ENCODE measurements at places on chromosomes 7 and 10.

DNA sequence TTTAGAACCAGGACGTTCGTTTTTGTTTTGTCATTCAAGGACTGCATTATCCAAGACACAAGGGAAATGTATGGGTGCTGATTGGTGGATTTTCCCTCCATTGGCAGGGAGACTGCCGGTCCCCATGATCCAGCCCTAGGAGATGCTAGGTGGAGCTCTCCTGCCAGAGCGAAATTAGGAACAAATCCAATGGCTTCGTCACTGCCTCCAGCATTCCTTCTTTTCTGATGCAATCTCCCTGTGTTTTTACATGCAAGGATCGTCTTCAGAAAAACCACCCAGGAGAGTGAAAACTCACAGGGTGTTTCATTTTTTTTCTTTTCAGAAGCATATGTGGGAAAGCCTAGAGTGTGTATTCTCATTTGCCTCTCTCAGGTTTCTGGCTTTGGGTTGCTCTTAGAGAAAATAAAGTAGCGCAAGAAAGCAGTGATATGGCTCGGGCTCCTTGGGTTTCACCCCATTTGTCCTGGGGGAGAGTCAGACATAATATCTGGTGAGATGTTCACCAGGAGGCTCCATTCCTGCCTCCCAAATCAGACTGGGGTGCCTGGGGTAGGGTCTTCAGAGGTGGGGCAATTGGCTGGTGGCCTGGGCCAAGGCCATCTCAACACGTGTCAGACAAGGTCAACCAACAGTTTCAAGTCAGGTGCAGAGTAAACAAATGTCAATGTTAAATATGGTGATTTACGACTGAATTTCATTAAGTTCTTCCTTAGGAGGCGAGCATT lies 450.9 kb upstream of the MKI67 start:
- no peak for DNase-seq

- no peak for DNase-seq
These were observed 67.8 kb downstream of the SFMBT2 start for GRCh38 chr10:7343040-7343439.

- DNase-seq: no peak
These were observed 34.2 kb downstream of the PUS7 start for GRCh38 chr7:105487579-105488571.

DNA sequence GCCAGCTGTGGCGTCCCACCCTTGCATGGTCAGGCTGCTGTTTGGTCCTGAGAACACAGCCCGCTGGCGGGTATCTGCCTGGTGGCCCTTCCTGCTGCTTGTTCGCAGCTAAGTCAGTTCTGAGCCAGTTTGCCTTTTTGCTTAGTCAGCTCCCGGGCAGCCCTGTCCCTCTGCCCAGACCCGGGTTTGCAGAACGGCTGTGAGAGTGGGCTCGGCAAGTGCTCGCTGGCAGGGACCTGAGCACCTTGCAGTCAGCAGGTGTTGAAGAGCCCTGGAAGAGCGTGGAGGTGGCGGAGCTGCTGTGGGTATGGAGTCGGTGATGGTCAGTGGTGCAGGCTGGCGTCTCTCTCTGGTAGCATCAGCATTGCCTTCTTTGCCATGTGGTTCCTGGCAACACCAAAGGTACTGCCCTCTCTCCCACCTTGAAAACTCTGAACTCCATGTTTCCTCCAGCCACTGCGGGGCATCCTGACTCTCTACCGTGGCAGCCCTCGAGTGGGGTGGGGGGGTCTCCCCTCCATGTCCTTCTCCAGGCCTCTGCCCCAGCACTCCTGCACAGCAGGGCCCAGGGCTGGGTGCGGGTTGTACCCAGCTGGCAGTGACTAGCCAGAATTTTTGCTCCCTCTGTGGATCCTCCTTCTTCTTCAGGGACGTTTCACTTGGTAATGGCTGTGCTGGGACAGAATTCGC lies 4.6 kb downstream of the INPP5A start:
- DNase-seq: peak; percentile 10

GRCh38 chr7:50346545-50347497 lies 42.3 kb downstream of the IKZF1 start:
- DNase-seq: no peak

DNA sequence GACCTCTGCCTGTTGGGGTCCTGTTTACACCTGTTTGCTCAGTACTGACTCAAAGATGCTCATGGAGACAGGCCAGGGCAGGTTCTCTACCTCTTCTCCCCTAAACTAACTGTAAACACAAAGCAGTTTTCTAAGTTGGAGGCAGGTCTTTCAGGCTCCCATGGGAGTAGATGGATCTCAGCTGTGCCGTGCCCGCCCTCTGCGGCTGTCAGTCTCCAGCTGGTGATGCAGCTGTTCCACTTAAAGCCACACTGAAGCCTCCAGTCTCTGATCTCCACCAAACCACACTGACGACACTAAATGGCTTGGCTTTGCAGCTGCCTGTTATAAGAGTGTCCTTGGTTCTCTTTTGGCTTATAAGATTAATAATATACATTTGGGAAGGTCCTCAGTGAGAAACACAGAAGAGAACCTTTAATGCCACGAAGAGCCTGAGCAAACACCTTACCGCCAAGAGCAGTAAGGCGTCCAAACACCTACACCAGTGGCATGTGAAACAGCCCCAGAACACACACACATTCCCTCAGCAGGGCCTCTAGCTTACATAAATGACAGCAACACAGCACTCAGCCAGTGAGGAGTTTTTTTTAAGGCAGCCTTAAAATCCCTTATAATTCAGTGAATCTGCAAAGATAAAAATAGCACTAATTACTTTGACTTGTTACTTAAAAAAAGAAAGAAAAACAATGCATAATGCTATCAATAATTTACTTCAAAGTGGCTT lies 60.4 kb upstream of the KCNIP2 start:
- DNase-seq: no peak

- peak; percentile 45 for DNase-seq
These were observed 133.5 kb upstream of the PRSS58 start for GRCh38 chr7:142391191-142391992.

DNA sequence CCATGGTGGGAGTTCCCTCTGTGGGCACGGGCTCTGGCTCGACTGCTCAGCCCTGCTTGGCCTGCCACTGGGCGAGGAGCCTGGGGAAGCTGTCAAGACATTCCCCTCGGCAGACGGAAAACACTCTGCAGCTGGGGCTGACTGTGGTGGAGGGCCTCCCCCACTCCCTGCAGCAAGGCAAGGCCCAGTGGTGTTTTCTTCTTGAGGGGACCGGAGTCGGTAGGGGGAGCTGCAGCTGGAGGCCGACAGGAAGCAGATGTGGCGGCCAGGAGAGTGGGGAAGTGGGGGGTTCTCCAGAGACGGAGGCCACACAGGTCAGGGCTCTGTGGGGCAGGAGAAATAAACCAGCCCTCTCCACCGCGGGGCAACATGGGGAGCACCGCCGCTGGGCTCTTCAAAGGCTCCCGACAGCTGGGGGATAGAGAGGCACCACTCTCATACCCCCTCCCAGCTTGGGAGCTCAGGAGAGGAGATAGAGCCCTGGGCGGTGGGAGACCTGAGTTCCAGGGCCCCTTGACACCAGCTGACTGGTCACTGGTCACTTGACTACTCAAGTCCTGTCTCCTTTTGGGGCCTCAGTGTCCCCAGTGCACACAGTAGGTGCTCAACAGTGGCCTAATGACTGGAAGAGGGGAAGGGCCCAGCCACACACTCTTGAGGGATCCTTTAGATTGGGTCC lies 43.4 kb downstream of the PPIF start:
- DNase-seq: peak; percentile 13

GRCh38 chr10:23238015-23238414 lies 45.9 kb downstream of the PTF1A start:
- DNase-seq: no peak

- no peak for DNase-seq
These were observed 94.3 kb upstream of the FRMD4A start for GRCh38 chr10:14425034-14425433.

- DNase-seq: no peak
These were observed 120.1 kb upstream of the PITRM1 start for GRCh38 chr10:3292636-3293035.

- no peak for DNase-seq
These were observed 485.3 kb downstream of the DNAJB6 start for GRCh38 chr7:157821959-157822687.
